ENCODE measurements at places on chromosomes 12 and 14.

GRCh38 chr12:30457621-30458289 lies 237.9 kb downstream of the IPO8 start:
- DNase-seq, result no peak

- no peak for DNase-seq
Measured at GRCh38 chr12:88381466-88381865, 198.8 kb downstream of the KITLG start.

- DNase-seq, result no peak
Measured at GRCh38 chr12:11150832-11151231, 16.4 kb upstream of the TAS2R30 start.

DNA sequence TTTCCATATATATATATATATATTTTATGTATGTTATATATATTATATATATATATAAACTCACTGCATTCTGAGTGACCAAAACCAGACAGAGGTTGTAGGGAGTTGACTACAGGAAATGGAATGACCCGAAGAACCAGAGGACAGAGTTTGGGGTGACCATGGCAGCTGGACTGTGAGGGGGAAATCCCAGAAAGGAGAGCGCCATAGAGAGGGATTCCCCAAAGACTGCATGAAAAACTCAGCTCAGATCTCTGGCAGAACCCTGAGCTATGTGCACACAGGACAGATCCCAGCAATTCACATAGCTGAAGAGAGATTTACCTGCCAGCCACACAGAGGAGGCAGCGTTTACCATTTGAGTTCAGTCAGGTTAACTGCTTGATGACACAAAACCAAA lies 19.7 kb upstream of the INF2 start:
- no peak for DNase-seq

GRCh38 chr12:123077298-123078119 lies 73.4 kb downstream of the PITPNM2 start:
- DNase-seq, result no peak

- DNase-seq, result no peak
Measured at GRCh38 chr12:3560295-3560620, 69.3 kb downstream of the PRMT8 start.

GRCh38 chr12:75820071-75820470 lies 211.5 kb downstream of the PHLDA1 start:
- DNase-seq, result no peak

DNA sequence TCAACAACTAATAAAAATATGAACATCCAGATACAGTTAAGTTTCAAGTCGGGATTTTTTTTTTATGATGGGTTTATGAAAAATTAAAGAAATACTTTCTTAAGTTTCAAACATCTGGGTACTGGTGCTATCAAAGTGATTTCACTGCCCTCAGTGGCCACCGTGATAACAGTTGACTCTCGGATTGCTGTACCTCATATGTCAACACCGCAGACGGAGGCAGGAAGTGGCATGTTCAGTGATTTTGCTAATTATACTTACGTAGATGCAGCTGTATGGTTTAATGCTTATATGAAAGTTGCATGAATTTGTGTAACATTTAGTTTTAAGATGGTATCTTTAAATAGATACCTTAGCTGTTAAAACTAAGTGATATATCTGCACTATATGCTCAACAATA lies 20.8 kb upstream of the FBLN5 start:
- no peak for DNase-seq

DNA sequence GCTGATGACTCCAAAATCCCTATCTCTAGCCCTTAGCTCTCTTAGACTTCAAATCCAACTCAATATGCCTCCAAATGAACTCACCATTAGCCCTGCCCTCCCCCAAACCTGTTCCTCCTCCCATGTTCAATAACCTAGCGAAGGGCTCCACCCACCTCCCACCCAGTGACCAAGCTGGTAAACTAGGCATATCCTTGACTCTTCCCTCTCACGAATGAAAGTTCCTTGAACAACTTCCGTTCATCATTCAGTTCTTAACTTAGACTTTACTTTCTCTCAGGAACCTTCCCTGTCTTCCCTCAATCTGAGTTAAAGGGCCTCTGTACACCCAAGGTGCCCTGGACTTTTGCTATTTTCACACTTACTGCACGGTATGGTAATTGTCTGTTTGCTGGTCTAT lies 1.9 kb upstream of the KLHDC1 start:
- DNase-seq, result no peak

DNA sequence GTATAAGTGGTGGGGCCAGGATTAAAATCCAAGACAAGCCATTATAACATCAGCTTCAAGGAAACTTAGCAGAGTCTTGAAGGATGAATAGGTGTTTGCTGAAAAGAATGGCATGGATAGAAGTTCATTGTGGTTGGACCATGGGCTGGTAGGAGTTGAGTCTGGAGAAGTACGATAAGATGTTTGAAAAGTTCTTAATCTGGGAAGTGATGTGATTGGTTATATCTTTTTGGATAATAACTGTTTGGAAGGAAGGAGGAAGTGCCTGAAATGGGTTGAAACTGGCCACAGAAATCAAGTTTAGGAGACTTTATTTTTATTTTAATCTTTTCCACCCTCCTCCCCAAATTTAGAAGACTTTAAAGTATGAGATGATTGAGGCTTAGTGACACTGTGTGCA lies 4.9 kb downstream of the DENR start:
- DNase-seq, result no peak

GRCh38 chr12:22287101-22287500 lies 47.4 kb downstream of the ST8SIA1 start:
- no peak for DNase-seq

GRCh38 chr14:76995279-76996035 lies 33.1 kb downstream of the IRF2BPL start:
- DNase-seq, result no peak

- DNase-seq, result no peak
Measured at GRCh38 chr14:82224610-82225009, 691.0 kb upstream of the SEL1L start.

- DNase-seq, result no peak
Measured at GRCh38 chr12:51011955-51012354, 14.2 kb downstream of the SLC11A2 start.

DNA sequence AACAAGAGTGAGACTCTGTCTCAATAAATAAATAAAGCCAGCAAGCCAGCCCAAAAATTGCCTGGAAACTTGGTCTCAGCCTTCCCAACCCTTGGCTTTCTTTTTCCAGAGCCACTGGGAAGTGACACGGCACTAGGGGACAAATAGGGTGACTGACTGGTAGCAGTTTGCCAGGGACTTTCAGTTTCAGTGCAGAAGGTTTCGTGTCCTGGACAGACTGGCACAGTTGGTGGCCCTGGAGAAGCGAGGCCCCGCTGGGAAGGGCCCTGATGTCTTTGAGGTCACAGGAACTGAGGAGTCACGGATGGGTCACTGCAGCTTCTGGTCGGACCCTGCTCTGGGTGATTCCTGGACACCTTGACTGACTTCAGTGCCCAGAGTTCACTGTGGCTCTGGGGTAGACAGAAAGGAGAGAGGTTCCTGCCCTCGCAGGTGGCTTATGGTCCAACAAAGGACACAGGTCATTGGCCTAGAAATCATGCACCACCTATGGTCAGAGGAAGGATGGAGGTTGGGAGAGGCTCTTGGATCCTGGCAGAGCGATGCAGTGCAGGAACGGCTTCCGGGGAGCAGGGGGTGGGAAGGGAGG lies 2.7 kb downstream of the LRRC43 start:
- DNase-seq, result no peak

DNA sequence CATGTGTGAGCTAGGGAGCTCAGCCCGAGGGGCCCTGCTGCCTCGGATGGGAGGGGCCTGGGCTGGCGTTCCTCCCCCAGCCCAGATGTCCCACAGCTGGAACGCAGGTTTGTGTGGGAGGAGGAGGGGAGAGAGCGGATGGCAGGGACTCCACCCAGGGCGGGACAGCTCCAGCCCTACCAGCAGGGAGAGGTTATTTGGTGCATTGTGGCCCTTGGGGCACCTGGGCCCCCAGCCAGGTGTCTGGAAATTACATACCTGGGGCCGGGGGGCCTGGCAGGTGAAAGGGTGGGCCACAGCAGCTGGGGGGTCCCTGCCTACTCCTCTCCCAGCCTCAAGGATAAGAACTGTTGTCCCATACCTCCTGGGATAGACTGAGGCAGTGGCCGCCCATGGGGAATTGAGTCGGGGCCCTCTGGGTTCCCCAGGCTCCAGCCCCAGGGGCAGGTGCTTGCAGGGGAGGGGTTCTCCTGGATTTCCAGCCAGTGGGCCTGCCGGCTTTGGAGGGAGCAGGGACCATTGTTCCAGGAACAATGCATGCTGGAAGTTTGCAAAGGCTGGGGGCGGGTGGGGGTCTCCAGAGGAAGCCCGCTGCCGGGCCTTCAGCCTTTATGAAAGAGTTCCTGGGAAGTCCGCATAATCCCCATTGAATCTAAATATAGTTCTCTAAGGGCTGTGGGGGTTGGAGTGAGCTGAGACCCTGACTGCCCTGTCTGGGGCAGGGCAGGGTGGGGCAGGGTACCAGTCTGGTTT lies 1.2 kb downstream of the KIF26A start:
- DNase-seq, result no peak
